HL-60 (cell line): ENCODE measurements at places on chromosomes 16 and 17.

GRCh38 chr17:70100983-70101382, 26.0 kb downstream of the KCNJ16 start:
- no peak for DNase-seq

DNA sequence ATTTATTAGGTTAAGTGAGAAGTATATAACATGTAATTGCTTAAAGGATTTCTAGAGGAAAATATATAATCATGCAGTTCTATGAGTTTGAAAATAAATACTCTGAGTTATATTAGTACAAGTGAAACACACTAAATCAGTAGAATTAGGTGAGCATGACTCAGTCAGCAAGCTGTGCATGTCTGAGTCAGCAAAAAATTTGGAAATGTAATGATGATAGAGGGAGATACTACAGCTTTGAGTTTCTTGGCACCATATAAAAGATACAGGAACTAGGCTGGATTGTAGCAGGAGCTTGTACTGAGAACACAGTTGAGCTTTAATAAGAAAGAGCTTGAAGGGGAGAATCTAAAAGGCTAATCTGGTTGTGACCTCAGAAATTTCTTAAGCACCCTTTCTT, 1224.6 kb downstream of the CDH8 start:
- DNase-seq: no peak

DNA sequence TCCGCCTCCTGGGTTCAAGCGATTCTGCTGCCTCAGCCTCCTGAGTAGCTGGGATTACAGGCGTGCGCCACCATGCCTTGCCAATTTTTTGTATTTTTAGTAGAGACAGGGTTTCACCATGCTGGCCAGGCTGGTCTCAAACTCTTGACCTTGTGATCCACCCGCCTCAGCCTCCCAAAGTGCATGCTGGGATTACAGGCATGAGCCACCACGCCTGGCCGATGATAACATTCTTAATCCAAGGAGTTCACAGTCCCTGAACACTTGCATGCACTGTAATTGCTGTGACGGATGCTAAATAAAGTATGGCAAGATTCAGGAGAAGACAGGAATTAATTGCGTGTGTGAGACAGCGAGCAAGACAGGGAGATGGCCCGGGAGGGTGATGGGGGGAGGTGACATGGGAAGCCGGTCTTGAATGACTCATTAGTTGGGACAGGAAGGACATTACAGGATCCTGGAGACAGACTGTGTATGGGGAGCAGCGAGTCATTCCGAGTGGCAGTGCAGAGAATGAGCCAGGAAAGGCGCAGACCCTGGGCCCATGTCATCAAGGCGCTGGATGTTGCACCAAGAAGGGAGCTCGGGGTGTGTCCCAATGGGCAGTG, 6.7 kb downstream of the ABCA3 start:
- DNase-seq: no peak

DNA sequence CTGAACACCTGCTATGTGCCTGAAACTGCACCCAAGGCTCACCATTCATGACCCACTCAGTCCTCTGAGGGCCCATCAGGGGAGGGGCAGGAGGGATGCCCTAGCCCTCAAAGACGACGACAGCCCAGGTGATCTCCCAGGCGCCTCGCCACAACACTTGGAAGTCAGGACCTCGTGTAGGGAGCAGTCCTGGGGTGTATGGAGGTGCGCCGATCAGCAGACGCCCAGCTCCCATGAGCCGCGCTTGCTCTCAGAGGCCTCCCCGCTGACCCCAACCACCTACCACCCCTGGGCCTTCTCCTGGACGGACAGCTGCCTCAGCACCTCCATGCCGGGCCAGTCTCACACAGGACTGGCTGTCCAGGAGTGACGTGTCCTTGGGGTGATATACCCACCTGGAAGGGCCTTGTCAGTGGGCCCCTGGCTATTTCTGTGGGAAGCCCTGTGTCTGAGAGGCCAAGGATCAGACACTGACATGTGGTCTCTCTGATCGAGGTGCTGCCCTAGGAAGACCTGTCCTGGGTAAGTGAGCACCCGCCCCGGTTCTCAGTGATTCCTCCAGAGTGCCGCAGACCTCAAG, 26.7 kb downstream of the KDM8 start:
- DNase-seq: no peak
